ENCODE measurements at places on chromosomes 12 and 14. TPM values are rescaled to one million over a fixed set of nuclear protein-coding genes. Genes with fewer than 3 reads are reported as not detected.

DNA sequence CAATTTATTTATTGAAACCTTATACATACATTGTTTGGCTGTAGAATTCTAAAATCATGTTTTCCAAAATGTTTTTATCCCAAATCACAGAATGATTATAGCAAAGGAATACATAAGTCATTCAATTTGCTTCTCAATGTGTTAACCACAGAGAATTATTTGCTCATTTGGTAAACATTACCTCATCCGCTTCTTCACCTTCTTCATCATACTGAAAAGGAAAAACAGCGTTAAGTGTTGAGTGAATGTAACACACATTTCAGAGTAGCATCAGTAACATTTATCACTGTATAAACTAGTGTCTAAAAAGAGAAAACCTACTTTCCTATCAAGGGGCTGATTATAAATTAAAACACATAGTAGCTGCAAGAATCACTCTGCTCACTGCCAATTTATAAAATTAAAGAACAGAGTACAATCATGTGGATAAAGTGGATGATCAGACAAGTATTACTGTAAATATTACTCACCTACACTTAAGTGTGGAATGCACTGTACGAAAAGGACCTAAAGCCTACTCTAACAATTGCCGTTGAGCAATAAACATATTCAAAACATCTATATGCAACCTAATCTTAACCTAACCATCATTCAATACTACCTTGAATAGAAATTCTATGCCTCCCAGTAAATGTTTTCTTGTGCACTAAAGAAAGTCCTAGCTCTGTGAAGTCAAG is 18.1 kb upstream of the PHLDA1 start:
- no peak for DNase-seq

- no peak for DNase-seq
Observed at GRCh38 chr12:85588221-85588620, 248.0 kb downstream of the RASSF9 start.

IFNG-AS1 gene
- total RNA-seq = 0.85 TPM

- no peak for DNase-seq
Observed at GRCh38 chr14:97361181-97361580, 564.0 kb downstream of the VRK1 start.

GRCh38 chr12:54716261-54716660 is 68.1 kb upstream of the DCD start:
- no peak for DNase-seq

AICDA gene
- not detected for total RNA-seq

DEGS2 gene
- 28.7 TPM for total RNA-seq

GRCh38 chr14:93884950-93885349 is 42.2 kb upstream of the FAM181A start:
- DNase-seq = no peak

SMCO2 gene
- total RNA-seq = 0.38 TPM

RNFT2 gene
- total RNA-seq = 6.8 TPM

DNA sequence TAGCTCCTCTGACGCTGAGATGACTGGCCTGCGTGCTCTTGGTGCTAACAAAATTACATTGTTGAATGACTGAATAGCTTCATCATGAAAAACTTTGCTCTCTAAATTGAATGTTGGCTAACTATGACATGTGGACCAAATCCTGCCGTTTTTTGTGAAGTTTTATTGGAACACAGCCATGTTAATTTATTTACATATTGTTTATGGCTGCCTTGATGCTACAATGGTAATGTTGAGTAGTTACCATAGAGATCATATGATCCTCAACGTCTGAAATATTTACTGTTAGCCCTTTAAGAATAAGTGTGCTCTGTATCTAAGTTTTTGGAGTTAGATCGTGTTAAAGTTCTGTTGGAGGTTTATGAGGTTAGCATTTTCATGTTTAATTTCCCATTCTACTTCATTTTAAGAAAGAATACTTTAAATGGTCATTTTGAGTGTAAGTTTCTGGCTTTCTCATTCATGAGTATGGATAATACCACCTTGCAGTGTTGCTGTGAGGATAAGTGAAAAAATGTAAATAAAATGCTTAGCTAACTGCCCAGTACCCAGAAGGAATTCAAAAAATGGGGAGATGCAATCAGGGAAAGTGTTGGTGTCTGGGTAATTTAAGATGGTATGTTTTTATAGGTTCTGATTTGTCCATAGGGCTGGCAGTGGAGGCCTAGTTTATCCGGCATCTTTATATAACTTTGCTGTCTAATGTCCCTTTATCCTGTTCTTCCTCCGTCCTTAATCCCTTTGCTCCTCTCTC is 35.3 kb downstream of the NUBPL start:
- DNase-seq = no peak

TEX22 gene
- 3.3 TPM for total RNA-seq

DNA sequence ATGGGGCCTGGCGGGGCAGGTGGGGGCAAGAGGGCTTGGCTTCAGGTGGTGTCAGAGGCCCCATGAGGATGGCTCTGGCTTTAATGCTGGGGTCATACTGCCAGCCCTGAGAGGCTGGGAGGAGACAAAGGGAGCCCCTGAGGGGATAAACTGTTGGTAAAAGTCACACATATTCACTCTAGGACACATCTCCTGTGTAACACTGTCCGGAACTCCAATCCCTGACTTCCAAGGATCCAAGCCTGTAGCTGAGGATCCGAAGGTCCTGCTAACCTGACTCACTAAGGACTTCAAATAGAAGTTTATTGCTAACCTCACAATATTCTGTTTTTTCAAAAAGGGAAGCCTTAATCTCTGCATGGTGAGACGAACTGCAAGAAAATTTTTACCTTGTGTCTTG is 39.2 kb upstream of the GPR68 start:
- no peak for DNase-seq

DNA sequence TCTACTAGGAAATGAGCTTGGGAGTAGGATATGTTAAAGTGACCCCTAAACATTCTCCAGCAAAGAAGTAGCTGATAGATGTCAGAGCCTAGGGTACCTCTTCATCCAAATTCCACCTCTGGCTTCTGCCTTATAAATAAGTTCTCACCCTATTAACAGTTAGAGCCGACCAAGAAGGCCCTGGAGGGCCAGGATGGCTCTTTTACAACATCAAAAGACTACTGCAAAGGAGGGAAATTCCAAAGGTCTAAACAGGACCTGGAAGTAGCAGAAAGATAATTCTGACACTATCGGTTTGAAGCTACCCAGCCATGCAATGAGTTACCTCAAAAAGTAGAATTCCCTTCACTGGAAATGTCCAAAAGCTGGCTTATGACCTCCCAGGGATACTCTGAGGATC is 90.0 kb downstream of the PPM1H start:
- no peak for DNase-seq

CD27 gene
- total RNA-seq = 6.6 TPM

DNA sequence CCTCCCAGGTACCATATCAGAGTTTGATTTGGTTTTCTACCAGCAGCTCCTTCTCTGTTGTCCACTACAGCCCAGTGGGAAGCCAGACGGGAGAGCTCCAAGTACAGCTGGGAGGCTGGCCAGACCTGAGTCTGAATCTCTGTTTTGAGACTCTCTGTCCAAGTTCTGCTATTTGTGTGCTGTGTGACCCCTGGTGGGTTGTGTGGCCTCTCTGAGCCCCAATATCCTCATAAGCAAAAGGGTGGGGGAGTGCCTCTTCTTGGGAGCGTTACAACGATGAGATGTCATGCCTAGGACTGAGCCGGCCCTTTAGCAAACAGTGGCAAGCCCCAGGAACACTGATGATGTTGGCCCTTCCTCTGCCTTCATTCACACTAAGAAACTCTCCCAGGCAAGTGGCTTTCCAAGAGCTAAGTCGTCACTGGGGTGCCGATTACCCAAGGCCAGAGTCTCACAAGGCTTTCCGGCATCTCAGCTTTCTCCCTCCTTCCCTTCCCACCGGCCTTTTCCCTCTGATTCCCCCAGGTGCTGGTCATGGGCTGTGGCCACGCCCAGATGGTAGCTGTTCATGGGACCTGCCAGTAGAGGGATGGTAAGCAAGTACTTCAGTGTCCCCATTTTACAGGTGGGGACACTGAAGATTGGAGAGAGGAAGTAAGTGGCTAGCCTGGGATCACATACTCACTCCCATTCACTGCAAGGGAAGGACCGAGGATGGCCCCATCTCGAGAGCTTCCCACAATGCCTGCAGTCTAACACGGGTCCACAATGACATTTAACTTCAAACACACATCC is 47.7 kb downstream of the BCL11B start:
- no peak for DNase-seq

DNA sequence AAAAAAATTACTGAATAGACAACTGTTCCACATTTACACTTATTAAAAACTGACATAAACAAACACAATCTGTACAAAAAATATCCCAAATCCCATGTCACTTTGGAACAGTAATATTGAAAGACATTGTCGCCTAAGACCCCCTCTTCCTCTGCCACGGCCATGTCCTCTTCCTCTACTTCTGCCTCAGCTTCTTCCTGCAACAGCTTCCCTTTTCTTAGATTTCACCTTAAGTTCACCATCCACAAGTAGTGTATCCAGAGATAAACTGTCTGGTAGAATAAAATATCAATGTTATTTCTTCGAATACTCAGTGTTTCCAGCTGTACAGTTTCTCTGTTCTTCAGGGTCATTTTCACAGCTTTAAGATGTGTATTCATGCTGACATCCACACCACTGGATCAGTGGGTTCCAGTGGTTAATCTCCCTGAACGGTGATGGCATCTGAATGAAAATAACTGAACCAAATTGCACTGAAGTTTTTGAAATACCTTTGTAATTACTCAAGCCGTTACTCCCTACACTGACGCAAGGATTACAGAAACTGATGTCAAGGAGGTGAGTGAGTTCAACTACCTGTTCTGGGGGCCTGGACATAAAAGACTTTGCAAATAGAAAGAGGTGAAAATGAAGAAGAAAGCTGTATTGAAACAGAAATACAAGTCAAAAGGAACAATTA is 208.5 kb downstream of the C12orf50 start:
- DNase-seq = peak; percentile 25

PTPN6 gene
- total RNA-seq = 70.8 TPM

DNA sequence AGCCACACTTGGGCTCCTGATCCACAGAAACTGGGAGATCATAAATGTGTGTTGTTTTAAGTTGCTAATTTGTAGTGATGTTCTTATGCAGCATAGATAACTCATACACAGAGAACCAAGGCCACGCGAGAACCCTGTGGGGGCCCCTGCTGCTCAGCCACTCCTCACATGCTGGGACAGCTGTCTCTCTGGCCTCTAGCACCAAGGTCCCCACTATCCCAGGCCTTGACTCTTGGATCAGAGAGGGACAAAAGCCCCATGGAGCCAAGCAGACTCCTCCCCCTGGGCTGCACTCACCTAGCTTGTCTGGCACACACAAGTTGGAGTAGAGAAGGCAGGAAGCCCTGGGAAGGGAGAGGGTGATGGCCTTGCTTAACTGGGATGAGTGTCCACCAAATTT is 11.3 kb downstream of the PLD4 start:
- DNase-seq = no peak

USP30 gene
- total RNA-seq = 16.1 TPM

CCDC38 gene
- total RNA-seq = 0.31 TPM

KRT78 gene
- not detected for total RNA-seq

DNA sequence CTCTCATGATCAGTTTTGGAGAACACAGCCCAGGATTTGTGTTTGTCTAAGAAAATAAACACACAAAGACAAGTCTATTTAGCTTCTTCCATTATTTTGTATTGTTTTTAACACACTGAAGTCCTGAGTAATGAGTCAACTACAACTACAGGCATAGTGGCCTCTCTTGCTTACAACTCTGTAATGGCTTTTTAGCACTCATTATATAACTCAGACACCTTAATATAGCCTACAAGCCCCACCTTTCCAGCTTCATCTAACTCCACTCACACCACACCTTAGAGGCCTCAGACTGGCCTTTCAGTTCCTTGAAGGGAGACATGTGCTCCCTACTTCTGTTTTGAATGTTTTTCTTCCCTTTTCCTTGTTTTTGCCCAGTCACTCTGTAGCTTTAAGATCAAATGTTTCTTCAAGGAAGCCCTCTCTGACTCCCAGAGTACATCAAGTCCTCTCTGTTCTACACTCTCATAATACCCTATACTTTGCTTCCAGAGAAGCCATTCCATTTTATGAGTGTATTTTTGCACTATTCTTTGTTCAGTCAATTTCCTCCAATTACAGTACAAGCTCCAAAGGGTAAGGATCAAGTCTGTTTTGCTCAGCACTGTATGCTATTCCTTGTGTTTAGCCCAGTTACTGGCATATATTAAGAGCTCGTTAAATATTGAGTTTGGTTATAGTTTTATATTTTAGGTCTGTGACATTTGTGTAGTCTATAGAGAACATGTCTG is 233.6 kb upstream of the ARHGAP5 start:
- DNase-seq = no peak

DNA sequence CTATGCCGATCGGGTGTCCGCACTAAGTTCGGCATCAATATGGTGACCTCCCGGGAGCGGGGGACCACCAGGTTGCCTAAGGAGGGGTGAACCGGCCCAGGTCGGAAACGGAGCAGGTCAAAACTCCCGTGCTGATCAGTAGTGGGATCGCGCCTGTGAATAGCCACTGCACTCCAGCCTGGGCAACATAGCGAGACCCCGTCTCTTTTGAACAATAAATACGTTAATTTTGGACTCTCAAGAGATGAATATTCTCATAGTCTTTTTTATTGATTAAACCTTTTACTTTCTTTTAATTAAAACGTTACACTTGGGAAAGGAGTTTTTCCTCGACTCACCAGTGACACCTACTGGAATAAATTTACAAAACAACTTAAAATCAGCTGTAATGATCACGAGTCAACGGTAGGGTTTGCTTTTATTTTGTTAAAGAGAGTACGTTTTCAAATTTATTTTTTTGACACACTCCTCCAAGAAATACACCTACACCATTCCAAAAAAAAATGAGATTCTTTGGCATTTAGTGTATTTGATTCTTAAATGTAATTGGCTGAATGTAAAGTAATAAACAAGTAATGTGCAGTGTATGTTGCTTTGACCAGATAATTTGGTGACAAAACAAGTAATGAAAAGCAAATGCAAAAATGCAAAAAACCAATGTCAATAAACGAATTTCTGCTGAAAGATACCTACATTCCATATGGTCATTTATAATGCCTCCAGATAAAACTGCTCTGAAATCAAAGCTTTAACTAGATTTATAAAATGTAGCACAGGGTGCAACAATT is 687 bp upstream of the RPS29 start:
- DNase-seq = peak; percentile 88

GRCh38 chr12:56718149-56718548 is 7.0 kb downstream of the NACA start:
- no peak for DNase-seq

DNA sequence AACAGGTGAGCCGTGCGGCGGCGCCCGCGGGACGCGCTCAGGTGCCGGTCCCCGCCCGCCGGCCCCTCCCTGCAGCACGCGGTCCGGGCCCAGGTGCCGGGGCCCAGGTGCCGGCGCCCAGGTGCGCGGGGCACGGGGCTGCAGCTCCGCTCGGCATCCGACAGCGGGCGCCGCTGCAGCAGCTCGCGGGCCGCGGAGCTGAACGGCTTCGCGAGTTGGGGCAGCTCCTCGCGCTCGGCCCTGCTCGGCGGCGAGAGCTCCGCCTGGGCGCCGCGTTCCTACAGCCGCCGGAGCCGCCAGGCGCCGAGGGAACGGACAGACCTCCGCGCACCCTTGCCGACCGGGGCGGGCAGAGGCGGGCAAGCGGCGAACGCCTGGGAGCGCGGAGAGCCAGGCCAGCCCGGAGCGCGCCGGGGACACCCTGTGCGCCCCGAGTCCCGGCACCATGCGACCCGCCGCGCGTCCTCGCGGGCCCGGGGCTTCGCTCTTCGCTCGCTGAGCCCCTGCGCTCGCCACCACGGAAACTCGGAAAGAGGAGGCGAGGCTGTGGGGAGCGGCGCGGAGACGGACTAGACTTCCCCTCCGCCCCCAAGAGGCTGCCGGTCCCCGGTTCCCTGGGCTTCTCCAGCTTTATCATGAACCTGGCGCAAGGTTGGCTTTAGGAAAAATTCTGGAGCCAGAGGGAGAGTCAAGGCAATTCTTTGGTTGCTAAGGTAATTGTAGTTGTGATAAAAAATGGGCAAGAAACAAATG is at the start of gene RGS6:
RGS6 (plus strand) TSS at position 201 of the 753 bp plus-strand sequence.
- peak; percentile 52 for DNase-seq

GRCh38 chr12:77644915-77645605 is 185.6 kb upstream of the NAV3 start:
- no peak for DNase-seq

Data from kidney (tissue), 22 donors.